ENCODE measurements at places on chromosomes 11 and 22.

GRCh38 chr11:60498853-60499252 is 6.3 kb downstream of the MS4A12 start:
- no peak for DNase-seq

DNA sequence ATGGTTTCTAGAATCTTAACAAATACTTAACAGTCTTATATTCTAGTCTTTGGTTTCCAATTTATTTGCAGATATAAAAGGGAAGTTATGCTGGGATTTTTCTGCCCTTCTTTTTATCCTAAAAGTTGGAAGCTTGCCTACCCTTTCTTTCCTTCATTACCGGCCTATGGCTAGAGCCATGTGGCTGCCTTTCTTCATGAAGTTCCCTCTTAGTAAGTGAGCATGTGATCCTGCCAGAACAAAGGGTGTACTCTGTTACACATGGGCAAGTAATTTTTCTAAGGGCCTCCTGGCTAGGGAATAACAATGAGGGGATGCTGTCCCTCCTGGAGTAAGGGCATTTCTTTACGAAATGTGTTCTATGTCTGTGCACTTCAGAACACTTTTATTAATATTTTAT is 252.1 kb upstream of the PITPNB start:
- peak; percentile 38 for DNase-seq

DNA sequence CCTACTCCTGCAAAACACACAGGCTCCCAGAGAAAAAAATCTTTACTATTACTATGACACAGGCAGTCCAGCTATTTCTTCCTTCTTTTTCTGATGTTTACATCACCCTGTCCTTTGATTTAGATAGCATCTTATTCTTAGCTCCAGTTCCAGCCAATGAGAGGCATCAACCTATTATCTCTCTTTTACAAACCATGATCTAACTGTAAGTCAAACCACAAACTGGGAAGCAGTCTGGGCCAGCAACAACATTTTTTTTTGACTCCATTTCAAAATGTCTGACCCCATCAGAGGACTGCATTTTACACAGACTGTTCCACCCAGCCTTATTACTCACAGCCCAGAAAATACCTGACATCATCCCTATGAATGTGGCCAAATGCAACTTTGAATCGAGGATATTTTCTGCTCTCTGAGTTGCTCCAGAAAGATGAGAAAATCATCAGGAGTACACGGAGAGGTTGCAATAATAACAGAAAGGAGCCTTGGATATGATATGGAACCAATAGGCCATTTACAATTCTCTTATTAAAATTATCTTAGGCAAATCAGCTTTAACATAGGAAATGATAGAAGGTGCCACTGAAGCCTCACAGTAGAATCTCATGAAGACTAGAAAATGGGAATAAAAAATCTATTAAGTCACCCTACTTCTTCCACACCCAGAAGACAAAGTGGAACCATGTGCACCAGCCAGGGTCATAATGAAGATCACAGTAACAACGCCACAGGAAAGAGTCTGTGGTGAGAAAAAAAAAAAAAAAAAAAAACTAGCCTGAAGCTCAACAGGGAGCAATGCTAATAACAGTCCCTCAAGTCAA is 21.2 kb downstream of the TBRG1 start:
- no peak for DNase-seq

GRCh38 chr11:128200467-128200866 is 386.9 kb downstream of the ETS1 start:
- no peak for DNase-seq

DNA sequence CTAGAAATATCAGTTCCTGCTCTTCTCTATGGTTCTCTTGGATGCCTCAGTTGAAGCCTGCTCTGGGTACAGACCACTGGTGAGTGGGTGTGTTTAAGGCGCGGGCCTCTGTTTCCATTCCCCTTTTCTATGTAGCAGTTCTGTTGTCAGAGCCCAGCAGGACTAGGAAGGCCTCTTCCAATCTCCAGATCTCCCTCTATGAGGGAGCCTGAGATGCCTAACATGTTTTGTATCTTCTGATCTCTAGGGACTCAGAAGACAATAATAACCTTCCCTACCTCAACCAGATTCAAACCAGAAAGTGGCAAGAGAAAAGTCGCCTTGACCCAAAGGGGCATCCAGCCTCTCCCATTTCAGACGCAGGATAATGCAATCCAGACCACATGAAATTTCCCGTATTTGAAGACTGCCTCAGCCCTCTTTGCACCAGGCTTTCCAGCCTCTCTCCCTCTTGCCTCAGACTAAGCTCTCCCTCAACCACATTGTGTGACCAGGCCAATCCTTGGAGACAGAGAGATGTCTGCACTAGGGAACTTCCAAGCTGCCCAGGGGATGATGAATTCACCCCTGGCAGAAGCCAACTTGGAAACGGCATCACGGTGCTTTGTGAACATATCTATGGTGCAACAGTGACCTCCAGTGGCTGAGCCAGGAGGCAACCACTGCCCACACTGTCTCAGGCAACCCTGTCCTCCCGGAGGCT is 150.1 kb upstream of the UBASH3B start:
- DNase-seq: peak; percentile 87

- no peak for DNase-seq
Measured at GRCh38 chr11:1810761-1811160, 24.0 kb upstream of the SYT8 start.

DNA sequence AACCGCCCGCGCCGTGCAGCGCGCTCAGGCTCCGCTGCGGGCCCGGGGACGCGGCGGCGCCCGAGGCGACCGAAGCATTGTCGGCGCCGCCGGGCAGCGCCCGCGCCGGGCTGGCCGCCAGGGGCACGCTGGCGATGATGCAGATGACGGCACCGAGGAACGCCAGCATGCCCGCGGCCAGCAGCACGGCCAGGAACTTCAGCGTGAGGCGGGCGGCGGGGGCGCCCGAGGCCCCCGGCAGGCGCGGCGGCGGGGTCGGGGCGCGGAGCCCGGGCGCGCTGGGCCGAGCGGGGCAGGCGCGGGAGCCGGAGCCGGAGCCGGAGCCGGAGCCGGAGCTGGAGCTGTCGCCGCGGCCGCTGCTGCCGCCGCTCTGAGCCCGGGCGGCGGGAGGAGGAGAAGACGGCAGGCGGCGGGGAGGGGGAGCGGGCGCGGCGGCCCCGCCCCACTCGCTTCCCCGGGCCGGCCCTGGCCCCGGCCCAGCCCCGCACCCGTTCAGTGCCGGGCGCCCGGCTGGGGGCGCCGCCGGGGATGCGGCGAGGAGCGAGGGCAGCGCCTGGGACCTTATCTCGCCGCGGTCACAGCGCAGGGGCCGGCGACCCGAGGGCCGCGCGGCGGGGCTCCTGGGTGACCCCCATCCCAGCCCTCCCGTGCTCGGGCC is at the start of gene NPTXR:
Gene NPTXR, minus strand, starts transcription at position 372 of the 658 bp plus-strand sequence.
- DNase-seq: peak; percentile 63

DNA sequence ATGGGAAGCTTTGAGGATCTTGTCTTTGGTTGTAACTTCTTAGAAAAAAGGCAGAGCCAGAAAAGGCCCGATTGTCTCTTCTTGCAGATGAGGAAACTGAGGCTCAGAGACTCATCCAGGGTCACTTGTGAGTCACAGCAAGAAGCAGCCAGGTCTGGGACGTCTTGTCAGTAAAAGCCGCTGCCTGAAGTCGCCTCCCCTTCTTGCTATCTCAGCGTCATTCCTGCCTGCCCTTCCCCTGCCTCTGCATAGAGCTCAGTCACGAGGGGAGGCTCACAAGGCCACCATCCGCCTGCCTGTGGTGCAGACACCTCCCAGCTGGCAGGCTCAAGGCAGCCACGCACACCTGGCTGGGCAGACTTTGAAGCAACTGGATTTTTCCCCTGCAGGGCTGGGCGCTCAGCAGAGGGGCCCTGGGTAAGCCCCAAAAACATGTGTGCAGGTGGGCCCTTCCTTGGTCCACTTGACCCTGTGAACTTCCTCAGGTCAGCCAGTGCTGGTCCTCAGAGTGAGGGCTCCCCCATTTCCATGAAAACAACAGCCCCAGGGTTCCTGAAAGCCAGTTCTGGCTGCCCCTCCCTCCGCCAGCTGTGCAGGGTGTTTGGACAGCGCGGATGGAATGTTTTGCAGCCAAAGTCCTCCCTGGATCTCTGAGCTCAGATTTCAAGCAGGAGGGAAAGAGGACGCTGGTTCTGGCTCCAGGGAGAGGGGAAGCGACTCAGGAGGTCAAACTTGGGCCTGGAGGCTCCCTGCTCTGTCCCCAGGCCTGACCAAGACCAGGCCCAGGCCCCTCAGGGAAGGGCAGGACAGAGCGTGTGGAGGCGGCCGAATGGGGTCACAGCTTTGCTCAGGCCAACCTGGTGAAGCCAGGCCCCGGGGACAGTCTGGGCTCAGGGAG is 6.0 kb upstream of the RAB3IL1 start:
- DNase-seq: no peak

GRCh38 chr11:109960831-109961230 is 132.4 kb upstream of the ZC3H12C start:
- peak; percentile 43 for DNase-seq

DNA sequence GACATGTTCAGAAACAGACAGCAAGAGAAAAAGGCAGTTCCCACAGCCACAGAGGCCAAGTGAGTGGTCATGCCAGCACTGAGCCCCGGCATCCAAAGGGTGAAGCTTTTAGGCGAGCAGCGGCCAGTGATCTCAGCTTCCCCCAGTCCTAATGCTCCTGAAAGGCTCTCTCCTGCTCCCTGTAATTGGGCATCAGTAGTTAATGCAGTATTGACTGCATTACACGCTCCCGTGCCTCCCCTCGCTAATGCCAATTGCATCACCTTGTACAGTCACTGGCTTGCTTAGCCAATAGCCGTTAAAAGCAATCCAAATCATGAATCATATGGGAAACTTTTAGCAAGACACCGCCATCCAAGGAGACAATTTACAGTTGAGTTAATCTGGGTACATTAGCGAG is 4.9 kb downstream of the LMO1 start:
- DNase-seq: no peak

DNA sequence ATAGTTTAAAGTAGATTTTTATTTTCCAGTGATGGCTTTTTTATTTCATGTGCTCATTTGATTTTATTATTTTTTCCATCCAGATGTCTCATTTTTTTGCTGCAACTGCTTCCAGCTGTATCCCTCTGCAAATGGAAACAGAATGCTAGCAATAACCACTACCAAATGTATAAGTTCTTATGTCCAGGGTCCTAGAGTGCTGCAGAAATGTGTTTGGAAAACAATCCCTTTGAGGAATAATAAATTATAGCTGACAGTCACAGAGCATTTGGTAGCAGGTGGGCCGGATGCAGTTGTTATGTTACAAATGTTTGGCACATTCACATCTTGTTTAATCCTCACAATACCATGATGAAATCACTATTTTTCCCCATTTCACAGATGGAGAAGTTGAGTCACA is 300.7 kb upstream of the PDGFD start:
- no peak for DNase-seq

GRCh38 chr11:15707971-15708370 is 593.2 kb downstream of the INSC start:
- peak; percentile 11 for DNase-seq

DNA sequence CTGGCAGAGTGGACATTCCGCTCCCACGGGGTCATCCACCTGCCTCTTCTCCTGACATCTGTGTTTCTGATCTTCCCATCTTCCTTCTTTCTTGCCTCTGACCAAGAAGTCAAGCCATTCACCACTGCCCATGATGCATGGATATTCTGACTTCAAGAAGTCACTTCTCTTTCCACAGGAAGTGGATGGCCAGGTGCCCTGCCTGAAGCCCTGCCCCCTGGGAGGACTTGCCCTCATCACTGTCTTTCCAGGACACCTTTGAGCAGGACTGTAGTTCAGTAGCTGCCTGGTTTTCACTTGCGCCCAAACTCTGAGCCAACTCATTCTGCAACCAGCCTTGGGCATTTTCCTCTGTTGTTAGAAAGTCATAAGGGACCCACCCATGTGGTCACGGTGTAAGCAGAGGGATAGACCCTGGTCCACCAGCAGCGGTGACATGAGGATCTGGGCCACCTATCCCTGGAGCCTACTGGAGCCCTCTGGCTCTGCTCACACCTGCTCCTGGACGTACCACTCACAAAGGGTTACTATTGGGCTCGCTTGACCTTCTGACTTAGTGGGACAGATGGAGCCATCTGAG is 6.9 kb downstream of the CYTH4 start:
- no peak for DNase-seq

DNA sequence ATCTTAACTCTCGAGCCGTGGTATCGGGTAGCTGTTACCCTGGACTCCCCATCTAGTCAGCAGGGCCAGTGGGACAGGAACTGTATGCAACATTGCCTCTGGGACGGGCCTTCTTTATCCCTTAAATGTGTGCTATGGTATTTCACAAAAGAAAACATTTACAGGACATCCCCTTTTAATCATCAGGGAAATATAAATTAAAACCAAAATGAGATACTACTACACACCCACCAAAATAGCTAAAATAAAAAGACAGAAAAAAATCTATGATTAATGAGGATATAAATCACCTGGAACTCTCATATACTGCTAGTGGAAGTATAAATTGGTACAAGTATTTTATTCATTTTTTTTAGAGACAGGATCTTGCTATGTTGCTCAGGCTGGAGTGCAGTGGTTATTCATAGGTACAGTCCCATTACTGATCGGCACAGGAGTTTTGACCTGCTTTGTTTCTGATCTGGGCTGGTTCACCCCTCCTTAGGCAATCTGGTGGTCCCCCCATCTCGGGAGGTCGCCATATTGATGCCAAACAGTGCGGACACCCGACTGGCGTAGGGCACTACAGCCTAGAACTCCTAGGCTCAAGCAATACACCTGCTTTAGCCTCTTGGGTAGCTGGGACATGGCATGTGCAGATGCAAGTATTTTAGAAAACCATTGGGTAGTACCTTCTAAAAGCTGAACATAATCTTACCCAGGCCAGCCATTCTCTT is 9.3 kb downstream of the RSPH14 start:
- DNase-seq: no peak

DNA sequence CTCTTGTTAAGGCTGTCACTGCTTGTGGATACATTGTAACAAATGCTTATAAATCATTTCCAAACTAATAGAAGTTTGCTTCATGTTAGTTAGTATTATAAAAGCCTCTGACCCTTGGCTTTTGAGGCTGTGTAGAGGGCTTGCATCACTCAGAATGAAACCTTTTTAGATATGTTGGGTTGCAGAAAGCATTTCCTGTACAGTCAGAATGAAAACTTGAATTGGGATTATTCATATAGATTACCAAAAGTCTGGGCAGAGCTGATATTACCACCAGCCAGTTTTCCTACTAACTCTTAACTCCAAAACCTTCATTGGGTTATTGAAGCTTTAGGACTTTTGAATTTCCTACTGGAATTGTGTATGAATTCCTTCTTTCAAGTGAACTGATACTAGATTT is 12.0 kb downstream of the KMT2A start:
- no peak for DNase-seq

GRCh38 chr11:72635309-72635915 is 38.8 kb downstream of the PDE2A start:
- no peak for DNase-seq

DNA sequence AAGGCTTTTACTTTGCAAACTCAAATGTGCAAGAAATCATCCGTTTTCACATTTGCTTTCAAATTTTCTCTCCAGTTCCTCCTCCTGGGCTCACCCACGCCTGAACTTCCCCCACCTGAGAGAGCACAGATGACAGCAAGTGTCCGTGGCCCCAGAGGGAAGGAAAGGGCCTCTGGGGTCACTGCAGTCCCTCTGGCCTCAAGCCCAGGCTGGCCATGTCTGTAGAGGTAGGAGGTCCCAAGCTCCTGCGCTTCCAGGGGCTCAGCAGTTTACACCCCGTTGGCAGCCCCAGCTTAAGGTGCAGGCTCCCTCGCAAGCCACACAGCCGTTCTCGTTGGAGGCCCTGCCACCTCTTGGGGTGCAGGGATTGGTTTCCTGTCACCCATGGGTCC is 40.5 kb upstream of the PRDM11 start:
- no peak for DNase-seq

- no peak for DNase-seq
Measured at GRCh38 chr11:555227-555779, 5.2 kb downstream of the LMNTD2 start.

GRCh38 chr22:17764036-17764435 is 10.2 kb downstream of the BID start:
- no peak for DNase-seq

GRCh38 chr11:76207642-76208401 is 1.5 kb upstream of the WNT11 start:
- peak; percentile 67 for DNase-seq

Measured in globus pallidus (tissue), 1 donor.